ENCODE measurements at places on chromosomes 16 and 17. TPM values are rescaled to one million over a fixed set of nuclear protein-coding genes. Genes with fewer than 3 reads are reported as not detected.

GRCh38 chr17:78315355-78316114, 44.3 kb downstream of the SOCS3 start:
- peak; percentile 90 for DNase-seq

DNA sequence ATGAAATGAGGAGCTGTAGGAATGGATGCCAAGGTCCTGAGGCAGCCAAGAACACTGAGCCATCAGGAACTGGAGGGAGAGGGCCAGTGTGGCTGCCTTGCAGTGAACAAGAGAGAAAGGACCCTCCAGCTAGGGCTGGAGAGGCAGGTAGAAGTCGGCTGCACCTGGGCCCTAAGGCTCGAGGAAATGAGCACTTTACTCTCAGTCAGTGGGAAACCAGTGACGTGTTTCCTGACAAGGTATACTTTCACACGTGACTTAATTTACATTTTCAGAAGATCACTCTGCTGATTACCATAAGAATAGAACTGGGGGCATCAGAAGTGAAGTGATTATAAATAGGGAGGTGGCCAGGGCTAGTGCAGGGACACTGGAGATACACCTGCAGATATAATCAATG, 115.2 kb downstream of the C17orf67 start:
- DNase-seq = no peak

DNA sequence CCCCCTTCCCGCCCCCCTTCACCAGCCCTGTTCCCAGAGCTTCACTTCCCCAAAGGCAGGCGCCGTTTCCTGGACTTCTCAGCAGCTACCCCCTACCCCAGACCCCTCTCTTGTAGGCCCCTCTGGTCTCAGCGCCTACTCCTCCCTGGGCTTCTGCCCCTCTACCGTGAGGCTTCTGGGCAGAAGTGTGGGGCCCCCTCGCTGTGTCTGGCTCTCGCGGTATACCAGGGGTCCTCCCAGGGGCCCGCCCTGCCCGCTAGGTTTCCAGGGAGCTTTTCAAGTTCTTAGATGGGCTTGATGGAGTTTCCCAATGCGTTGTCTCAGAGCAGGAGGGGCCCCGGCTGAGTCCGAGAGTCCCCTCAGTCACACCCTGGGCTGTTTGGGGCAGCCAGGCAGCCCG, 247.1 kb downstream of the SEC14L1 start:
- DNase-seq = no peak

DNA sequence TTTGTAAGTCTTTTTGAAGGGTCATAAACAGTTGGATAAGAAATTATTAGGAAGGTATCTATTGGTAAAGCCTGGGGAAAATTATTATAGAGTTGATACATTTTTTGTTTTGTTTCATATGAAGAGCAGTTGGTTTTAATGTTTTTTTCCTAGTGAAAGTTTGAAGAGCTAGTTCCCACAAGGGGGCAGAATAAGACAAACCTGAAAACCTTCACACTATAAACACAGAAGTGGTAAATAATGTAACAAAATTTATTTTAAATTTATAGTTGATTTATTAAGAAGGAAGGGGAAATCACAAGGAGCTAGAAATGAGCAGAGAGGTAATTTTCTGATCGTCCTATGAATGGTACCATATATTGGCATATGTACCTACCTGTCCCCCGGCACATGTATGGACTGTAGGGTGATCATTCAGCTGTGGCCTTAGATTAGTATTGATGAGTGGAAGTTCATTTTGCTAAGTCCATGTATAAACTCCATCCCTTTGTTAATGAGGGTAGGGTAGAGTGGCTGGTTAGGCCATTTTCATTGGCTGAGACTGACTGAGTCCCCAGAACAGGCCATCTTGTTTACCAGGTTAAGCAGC, 116.3 kb downstream of the TANC2 start:
- DNase-seq = peak; percentile 77

- DNase-seq = peak; percentile 9
These were observed 185.6 kb upstream of the TNRC6C start for GRCh38 chr17:77772899-77773358.

The DPEP3 gene
- not detected for total RNA-seq

Measured in fibroblast of lung (primary cell).